ENCODE measurements at places on chromosomes 6 and 20. TPM values are rescaled to one million over a fixed set of nuclear protein-coding genes. Genes with fewer than 3 reads are reported as not detected.

The SEMG1 gene
- not detected for total RNA-seq

GRCh38 chr6:32963866-32964265 lies 4.5 kb upstream of the BRD2 start:
- no peak for DNase-seq

The PRR18 gene
- total RNA-seq, result not detected

- no peak for DNase-seq
These were observed 228.5 kb downstream of the PHF3 start for GRCh38 chr6:63864061-63864460.

GRCh38 chr6:17059850-17060249 lies 42.0 kb upstream of the STMND1 start:
- DNase-seq, result no peak

The ABHD16A gene
- 36.7 TPM for total RNA-seq

DNA sequence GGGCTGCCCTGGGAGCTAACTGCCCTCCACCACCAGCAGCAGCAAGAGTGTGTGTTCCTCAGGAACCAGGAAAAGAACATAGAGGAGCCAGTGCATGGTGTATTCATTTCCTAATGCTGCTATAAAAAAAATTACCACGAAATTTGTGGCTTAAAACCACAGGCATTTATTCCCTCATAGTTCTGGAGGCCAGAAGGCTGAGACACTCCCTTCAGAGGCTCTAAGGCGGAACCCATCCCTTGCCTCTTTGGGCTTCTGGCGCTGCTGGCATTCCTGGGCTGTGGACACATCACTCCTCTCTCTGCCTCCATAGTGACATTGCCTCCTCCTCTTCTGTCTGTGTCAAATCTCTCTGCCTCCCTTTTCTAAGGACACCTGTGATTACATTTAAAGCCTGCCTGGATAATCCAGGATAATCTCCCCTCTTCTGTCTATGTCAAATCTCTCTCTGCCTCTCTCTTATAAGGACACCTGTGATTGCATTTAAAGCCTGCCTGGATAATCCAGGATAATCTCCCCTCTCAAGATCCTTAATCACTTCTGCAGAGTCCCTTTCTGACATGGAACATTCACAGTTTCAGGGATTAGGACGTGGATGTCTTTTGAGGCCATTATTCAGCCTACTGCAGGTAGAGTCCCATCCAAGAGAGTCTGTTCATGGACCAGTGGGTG lies 54.7 kb downstream of the NDUFAF5 start:
- DNase-seq, result peak; percentile 35

DNA sequence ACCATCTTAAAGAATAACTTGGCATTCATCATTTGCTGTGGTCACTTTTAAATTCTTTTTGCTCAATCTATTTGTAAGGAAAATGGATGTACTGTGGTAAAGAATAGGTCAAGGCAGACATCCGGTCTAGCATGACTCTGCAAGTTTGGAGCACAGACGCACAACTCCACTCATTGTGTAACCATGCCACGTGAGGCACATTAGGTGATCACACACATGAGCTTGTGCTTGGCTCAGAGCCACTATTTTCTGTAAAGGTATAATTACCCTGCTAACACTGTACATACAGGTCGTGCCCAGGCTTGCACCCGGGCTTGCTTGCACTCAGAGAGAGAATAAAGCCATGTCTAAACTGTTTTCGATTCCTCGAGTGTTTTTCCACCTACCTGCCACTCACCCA lies 1289.1 kb upstream of the ADGRB3 start:
- DNase-seq, result no peak

The DCDC2 gene
- not detected for total RNA-seq

The TAGAP gene
- not detected for total RNA-seq

DNA sequence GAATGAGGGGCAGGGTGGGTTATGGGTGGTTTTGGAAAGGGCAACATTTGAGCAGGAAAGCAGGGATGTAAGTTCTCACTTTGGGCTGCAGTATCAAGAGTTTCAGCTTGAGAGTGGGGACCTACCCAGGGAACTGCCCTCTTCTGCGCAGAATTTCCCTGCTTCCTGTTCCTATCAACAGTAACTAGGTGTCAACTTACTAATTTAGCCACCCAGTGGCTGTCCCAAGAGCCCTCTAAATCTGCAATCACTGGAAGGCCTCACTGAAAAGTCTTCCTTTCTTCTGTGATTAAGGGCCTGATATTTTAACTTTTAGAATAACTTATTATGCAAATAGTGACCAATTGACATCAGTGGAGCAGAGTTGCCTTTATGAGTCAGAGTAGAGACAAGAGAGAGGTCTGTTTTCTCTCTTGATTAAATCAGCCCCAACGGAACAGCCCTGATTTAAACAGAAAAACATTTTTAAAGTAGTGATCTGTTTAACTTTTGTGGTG lies 118.2 kb upstream of the RIPOR2 start:
- DNase-seq, result peak; percentile 63

The HTR1B gene
- 0.68 TPM for total RNA-seq

The MAP7 gene
- not detected for total RNA-seq

GRCh38 chr6:40852779-40853373 lies 186.1 kb downstream of the UNC5CL start:
- peak; percentile 37 for DNase-seq

GRCh38 chr6:38413102-38413800 lies 226.5 kb downstream of the BTBD9 start:
- DNase-seq, result no peak

GRCh38 chr20:59777331-59777725 lies 156.1 kb downstream of the SYCP2 start:
- no peak for DNase-seq

The FAXC gene
- total RNA-seq, result 1.8 TPM

GRCh38 chr6:105320765-105321164 lies 82.1 kb downstream of the PREP start:
- no peak for DNase-seq
